ENCODE measurements at places on chromosomes 1 and 21.

DNA sequence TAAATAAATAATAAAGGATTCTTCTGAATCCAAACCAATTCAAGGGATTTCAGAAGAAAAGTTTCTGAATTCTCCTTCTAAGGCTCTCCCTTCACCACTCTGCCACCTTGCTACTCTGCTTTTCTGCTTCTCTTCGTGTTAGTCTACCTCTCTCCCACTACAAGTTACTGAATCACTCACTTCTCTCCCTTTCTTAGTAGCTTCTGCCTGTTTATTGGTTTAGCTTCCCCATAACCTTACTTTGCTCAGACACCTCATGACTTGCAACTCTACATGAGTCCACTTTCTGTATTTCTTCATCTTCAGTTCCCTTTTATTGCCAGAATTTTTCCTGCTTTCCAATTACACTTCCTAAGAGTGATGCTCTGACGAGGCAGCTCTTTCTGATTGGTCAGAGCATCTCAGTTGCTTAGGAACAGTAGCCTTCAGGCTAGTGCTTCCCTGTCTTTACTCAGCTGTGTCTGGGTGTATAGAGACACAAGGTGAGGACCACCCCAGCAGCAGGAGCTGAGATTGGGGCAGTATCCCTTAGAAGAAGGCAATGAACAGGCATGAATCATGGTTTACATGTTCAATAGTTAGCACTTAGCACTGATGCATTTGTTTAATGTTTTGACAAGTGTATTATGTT, 144.6 kb downstream of the SLC30A10 start:
- DNase-seq = no peak

DNA sequence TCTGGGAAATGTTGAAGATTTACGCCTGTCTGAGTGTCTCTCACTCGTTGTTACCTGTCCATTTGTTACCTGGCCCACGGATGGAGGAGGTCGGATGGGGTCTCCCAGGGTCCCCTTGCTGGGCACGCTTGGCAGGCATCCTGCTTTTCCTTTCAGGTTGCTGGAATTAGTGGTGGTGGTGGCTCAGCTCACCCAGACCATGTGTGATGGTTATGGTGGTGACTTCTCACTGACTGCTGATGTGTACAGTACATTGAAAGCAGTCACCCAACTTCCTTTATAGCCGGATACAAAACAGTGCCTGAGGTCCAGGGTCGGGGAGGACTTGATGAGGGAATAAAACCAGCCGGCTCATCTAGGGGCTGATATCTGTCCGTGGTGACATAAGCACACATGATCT, 19.5 kb downstream of the MAPKAPK2 start:
- no peak for DNase-seq

DNA sequence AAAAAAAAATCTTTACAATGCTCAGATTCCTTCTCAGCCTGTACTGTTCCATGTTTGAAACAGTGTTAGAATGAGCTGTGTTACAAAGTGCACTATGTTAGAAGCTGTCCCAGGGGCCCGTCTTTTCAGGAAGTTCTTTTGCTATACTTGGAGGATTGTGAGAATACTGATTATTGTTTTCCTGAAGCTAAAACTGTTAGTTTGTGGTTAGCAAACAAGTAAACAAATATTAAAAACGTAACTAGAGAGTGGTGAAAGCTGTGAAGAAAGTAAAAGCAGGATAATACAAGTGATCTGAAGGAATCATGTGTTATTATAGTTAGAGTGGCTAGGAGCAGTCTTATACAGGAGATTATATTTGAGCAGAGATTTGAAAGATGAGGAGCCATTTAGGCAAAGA, 35.6 kb downstream of the CAMSAP2 start:
- no peak for DNase-seq

DNA sequence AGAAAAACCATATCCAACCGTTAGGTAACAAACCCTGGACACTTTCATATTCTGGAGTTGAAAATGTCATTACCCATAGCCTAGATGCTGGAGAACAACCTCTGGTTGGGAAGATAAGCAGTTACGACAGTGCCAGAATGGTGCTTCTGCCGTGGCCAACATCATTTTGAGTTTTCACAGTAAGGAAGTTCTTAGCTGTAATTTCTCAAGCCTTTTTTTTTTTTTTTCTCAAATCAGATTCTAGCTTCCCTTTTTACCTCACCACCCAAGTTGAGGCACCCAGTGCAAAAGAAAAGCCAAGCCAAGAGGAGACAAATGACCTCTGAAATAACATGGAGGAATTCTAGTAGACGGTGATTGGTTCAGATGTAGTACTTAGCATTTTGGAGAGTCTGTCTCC, 21.8 kb downstream of the PPT1 start:
- DNase-seq = no peak

GRCh38 chr1:185207980-185208602, 51.1 kb downstream of the SWT1 start:
- DNase-seq = no peak

- DNase-seq = no peak
These were observed 244.6 kb upstream of the MAP1LC3C start for GRCh38 chr1:242243472-242243871.

DNA sequence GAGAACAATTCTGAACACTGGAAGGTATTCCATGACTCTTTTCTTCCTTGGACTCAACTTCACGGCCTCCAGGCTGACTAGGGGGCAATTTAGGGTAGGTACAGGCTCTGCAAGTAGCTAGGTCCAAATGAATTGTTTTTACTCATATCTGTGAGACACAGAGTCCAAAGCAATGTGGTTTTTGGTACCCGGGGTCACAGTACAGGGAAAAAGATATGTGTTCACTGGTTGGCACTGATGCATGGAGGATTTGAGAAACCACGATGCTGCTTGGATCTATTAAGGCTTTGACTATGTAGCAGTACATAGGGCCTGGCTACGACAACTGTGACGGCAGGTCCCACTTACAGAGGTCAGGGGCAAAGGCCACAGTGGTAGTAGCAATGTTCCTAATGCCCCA, 200.6 kb downstream of the DUSP10 start:
- no peak for DNase-seq

DNA sequence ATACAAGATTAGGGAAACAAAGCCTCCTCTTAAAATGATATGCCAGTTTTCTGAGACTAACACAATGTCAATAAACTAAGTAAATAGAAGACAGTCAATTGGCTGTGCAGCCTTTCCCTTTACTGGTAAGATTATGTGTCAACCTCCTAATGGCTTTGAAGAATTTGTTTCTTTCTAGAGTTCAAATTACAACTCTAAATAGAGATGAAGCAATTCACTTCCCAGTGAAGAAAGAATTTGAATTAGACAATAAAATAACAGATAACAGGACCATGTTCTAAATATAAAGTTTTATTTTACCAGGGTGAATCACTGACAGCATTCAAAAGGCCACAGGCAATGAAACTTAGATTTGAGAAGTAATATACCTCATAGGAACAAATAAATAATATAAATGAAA, 680.3 kb downstream of the PLA2G4A start:
- no peak for DNase-seq

- no peak for DNase-seq
These were observed at the start of gene RORC for GRCh38 chr1:151831605-151832004. Gene RORC (minus strand): TSS chr1:151831802. CDS start chr1:151831764, 38 bp downstream.

GRCh38 chr1:3907031-3907534, 7.0 kb upstream of the C1orf174 start:
- DNase-seq = no peak

DNA sequence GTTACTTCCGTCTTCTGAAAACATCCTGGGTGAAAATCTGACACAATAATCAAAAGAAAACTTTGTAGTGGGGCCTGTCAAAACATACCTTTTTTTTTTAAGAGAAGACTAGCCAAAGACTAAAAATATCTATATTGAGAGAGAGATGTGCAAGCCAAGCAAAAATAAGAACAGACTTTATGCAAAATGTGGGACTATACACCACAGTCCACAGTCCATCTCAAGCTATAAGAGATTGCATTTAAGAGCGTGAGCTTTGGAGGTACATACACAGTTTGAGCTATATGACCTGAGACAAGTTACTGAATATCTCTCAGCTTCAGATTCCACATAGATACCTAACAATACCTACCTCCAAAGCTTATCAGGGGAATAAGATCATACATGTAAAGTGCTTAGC, 64.9 kb upstream of the DYNLT5 start:
- no peak for DNase-seq

DNA sequence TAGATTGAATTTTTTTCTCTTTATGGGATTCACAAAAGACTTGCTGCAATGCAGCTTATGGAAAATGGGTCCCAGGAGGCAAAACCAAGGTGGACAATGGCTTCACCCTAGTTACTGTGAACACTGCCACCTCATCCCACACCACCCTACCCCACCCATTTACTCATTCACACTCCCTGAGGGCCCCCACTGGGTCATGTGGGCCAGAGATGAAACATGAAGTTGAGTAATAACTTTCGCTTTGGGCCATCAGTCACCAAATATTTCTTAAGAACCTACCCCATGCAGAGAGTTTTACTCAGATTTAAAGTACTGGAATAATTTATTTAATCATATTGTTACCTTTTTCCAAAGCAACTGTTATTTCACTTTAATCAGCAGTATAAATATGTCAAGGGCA, 191.8 kb downstream of the TPR start:
- no peak for DNase-seq

GRCh38 chr1:22117851-22118250, 25.0 kb downstream of the WNT4 start:
- no peak for DNase-seq

DNA sequence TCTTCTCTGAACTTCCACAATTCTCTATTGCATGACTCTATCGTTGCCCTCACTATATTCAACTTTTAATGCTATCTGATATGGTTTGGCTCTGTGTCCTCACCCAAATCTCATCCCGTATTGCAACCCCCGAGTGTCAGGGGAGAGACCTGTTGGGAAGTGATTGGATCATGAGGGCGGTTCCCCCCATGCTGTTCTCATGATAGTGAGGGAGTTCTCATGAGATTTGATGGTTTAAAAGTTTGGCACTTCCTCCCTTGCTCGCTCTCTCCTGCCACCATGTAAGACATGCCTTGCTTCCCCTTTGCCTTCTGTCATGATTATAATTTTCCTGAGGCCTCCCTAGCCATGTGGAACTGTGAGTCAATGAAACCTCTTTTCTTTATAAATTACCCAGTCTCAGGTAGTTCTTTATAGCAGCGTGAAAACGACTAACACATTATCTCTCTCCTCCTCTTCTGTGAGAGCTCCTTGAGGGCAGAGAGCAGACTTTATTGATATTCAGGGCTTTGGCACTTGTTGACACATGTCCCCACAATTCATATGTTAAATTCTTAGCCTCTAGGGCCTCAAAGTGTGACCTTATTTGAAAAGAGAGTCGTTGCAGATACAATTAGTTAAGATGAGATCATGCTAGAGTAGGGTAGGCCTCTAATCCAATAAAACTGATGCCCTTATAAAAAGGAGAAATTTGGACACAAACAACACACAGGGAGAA, 52.1 kb downstream of the ADCY10 start:
- DNase-seq = no peak

- DNase-seq = no peak
These were observed 310.9 kb downstream of the NTNG1 start for GRCh38 chr1:107451715-107452114.

GRCh38 chr1:10074059-10074851, 41.5 kb downstream of the UBE4B start:
- DNase-seq = no peak

GRCh38 chr1:65253800-65254319, 55.5 kb upstream of the DNAJC6 start:
- DNase-seq = no peak

Measured in nucleus accumbens (tissue), 56 donors.